ENCODE measurements at places on chromosomes 2 and 18.
A peak's percentile ranks its signal among the peaks of the same experiment; 100 is the strongest.

- no peak for DNase-seq
Observed at GRCh38 chr2:583666-584065, 93.5 kb downstream of the TMEM18 start.

DNA sequence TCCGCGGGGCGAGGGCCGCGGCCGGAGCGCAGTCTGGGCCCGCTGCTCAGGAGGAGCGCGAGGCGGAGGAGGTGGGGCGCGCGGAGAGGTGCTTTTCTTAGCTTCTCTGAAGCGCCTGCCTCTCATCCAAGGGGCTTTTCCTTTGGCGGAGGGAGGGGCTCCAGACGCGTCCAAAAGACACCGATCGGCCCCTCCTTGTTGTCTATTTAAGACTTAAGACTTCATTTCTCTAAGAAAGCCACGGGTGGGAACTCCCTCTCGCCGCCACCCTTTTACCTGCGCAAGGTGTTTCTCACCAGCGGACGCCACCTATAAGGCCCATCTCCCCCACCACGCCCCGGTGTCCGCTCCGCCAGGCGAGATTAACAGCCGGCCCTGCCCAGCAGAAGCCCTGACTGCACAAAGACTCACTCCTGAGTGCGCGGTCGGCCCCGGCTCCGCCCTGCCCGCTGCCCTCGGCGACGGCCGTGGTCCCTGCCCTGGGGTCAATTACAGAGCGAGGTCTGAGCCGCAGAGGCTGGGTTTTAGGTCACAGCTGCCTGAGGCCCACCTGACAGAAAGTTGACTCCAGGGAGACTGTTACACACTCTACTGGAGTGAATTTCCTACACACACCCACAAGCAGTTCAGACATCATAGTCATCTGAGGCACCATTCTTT is at the start of gene DSC2:
Gene DSC2 (minus strand): TSS at position 397 of the 660 bp plus-strand sequence. CDS start 450 bp downstream, outside the sequence.
- DNase-seq, result peak; percentile 84

DNA sequence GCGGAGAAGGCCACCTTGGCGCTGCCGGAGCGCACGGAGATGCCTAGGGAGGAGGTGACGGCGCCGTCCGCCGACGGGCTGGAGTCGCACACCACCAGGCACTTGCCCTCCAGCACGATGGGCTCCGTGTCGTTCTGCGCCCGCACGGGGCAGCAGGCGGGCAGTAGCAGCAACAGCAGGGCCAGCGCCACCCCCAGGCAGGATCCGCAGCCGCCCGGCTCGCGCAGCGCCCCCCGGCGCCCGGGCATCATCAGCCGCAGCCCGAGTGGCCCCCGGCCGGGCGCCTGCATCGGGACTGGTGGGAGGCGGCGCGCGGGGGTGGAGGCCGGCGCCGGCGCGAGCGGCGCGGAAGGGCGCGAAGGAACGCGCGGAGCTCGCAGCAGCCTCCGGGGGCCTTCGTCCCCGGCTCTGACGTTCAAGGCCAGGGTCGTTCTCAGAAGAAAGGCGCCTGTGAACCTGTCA is 2.2 kb downstream of the CBLN2 start:
- DNase-seq, result no peak

DNA sequence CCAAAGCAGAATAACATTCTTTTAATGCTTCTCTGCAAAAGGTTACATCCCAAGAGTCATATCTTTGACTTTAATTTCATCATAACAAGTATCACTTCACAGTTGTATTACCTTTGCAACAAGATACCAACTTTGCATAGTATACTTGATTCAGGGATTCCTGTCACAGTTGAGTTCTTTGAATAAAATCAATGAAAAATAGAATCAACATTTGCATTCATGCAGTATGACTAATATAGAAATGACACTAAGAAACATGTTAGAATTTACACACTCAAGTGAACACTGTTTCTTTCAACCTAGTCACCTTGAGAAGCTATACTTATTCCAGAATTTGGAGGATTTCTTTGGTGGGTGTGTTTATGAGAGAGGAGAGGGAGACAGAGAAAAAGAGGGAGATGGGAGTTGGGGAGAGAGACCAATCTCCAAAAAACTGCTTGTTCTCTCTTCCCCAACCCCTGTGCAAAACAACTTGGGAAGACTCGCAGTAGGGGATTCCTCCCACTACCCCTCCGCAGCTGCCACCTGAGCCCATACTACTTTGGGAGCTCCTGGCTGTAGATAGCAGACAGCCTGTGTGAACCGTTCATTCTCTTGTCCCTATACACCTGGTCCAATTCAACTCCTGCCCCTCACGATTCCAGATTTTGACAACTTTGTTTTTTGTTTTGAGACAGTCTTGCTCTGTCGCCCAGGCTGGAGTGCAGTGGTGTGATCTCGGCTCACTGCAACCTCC is 57.7 kb downstream of the PELI1 start:
- no peak for DNase-seq

DNA sequence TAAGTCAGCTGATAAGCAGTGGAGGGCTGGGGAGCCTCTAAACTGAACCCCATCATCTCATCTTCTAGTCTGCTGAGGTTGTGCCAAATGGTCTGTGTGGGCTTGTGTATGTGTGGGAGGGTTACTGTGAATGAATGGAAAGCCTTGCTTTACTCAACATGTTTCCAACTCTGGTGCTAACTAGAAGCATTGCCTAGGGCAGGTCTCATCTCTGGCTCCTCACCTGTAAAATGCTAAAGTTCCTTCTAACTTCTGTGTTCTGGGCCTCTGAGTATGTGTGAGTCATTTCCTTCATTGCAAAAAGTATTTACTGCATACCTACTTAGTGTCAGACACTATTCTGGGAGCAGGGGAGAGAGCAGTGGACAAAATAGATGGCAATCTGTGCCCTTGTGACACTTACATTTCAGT is 1.3 kb downstream of the LIPG start:
- DNase-seq, result no peak

DNA sequence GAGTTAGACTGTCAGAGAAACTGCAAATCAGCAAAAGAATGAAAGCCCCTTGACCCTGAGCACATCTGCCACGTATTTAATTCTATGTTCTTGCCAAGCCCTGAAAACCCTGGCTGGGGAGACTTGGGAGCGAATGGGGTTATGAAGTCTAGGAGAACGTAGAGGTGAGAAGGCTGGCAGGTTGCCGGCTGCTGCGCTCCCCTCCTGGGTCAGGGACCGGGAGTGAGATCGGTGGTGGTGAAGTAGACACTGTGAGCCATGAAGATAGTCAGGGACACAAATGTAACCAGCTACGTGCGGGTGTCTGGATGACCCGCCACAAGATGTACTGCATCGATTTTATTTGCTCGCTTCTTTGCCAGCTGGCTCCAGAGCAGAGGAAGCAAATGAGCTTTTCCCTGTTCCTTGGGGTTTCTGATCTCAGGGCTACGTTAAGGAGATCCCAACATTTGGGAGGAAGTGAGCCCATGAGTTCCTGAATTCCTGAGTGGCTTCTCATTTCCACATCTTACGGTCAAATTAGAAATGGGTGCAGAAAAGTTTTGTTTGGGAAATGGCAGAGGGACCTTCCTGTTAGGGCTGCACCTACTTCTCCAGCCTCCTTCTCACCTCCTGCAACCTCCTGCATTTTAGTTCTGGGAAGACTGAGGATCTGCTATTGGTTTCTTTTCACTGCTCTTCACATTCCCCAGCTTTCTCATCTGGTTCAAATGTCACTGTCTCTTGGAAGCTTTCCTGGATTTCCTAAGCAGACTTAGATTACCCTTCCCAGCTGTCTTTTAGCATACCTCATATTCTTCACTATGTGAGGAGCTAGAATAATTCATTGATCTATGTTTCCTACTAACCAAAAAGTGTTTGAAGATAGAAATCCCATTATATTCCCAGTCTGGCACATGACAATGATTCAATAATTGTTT is 360.6 kb downstream of the ZNF521 start:
- no peak for DNase-seq

- no peak for DNase-seq
Observed at GRCh38 chr2:67295406-67295805, 101.7 kb upstream of the ETAA1 start.
